Left renal pelvis (tissue), 4 donors: ENCODE measurements at places on chromosomes 1 and 21. TPM values are rescaled to one million over a fixed set of nuclear protein-coding genes. Genes with fewer than 3 reads are reported as not detected.

- DNase-seq = no peak
Measured at GRCh38 chr1:192689459-192689858, 53.5 kb downstream of the RGS13 start.

- no peak for DNase-seq
Measured at GRCh38 chr21:43771698-43772424, 4.2 kb downstream of the CSTB start.

DNA sequence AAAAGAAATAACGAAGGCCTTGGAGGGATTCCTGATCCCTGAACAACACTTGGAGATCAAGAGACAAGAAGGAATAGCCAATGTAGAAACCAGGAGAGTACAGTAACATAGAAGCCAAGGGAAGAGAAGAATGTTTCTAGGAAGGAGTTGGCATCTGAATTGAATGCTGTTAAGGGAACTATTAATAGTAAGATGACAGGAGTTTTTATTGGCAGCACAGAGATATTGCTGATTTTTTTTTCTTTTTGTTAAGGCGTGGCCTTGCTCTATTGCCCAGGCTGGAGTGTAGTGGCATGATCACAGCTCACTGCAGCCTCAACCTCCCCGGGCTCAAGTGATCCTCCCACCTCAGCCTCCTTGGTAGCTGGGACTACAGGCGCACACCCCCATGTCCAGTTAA is 9.6 kb upstream of the SFT2D2 start:
- DNase-seq = no peak

DNA sequence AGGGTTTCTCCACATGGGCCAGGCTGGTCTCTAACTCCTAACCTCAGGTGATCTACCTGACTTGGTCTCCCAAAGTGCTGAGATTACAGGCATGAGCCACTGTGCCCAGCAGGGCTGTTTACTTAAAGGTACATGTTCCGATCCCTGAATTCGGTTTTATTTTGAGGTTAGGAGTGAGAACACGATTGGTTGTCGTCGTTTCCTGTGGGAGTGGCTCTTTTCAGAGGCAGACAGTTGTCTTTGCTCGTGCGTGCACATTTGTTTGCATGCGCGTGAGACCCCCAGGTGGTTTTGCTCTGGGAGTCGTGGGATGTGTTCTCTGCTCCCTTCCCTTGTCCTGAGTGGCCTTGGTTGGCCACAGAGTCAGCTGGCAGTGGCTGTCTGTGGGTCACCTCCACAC is 60.2 kb downstream of the SKI start:
- DNase-seq = no peak

GRCh38 chr1:223622132-223622842 is 43.2 kb downstream of the CAPN8 start:
- DNase-seq = no peak

DNA sequence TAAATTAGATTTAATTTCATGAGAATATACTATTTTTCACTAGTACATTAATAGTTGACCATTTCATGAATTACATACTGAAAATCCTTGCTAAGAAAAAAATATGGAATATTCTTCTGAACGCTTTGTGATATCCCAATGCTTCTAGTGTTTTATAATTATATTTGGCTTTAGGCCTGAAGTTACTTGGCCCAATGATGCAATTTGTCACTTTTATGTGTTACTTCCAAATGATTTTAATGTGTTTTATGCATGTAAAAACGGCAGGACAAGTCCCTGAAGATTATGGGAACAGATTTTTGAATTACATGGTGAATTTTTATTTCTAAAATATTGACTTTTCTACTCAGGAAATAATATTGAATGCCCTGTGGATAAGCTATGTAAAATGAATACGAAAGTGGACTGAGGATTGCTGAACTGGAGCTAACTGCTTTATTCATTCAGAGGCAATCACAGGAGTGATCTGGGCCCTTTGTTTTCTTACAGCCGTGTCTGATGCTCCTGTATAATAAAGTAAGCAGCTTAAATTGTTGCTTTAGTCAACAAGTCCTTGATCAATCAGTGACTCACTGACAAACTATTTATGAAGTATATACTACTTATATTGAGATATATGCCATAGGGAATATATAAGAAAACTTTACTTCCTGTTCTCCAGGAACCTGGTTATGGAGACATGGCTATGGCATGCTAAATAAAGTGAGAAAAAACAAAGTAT is 543.0 kb upstream of the RGS18 start:
- DNase-seq = no peak

DNA sequence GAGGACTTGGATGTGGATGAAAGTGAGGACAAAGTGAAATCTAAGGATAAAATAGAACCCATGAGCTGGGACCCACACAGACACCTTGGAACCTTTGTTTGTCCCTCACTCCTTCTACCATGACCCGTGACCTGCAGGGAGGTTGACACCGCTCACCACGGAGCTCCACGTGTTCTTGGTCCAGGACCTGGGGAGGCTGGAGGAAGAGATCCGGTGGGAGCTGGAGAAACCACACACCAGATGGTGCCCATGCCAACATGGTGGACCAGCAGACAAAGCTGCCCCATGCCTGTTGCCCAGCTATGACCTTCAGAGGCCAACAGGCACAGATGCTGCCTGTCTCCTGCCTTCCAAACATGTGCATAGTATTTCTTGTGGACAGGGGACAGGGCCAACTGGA is 721.9 kb downstream of the PTPRU start:
- DNase-seq = no peak

GRCh38 chr1:33743221-33743998 is 120.5 kb upstream of the HMGB4 start:
- DNase-seq = no peak

DNA sequence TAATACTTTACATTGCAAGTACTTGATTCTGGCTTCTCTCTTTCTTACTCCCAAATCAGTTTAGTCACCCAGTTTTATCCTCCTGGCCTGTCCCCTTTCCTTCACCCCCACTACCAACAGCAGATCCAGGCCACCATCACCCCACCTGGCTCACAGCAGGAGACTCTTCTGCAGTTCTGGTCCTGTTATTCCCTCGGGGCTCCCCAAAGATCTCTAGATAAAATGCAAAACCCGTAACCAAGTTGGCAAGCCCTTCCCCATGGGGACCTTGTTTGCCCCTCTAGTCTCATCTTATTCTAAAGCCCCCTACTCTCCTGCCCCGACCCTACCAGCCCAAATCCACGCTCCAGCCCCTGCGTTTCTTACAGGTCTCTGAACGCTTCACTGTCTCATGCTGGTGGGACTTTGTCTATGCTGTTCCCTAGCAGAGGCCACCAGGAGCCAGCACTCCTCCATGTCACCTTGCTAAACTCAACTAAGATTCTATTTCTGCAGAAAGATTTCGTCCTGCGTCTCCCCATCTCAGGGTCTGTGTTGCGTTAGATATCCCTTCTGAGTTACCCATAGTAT is 4.0 kb downstream of the ABCG1 start:
- DNase-seq = no peak

- DNase-seq = no peak
Measured at GRCh38 chr1:203448521-203449061, 27.0 kb upstream of the PRELP start.

GRCh38 chr1:8096105-8097011 is 70.2 kb upstream of the ERRFI1 start:
- DNase-seq = no peak

DNA sequence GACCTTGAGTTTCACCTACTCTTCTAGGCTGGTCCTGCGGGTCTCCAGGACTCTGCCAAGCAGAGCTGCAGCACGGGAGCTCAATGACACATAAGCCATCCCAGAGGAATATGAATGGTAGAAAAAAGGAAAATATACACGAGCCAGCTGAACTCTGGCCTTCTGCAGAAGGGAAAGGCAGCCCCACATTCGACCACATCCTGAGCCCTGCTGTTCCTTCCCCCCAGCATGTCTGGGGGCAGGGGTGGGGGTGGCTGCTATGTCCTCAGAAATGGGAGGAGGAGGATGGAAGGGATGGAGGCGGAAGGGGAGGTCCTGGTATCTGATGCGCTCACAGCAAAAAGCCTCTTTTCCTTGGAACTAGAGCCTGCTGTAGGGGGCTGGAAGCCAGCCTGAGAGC is 12.1 kb upstream of the KDF1 start:
- no peak for DNase-seq

GRCh38 chr1:87201768-87202167 is 126.9 kb upstream of the LMO4 start:
- DNase-seq = no peak

DNA sequence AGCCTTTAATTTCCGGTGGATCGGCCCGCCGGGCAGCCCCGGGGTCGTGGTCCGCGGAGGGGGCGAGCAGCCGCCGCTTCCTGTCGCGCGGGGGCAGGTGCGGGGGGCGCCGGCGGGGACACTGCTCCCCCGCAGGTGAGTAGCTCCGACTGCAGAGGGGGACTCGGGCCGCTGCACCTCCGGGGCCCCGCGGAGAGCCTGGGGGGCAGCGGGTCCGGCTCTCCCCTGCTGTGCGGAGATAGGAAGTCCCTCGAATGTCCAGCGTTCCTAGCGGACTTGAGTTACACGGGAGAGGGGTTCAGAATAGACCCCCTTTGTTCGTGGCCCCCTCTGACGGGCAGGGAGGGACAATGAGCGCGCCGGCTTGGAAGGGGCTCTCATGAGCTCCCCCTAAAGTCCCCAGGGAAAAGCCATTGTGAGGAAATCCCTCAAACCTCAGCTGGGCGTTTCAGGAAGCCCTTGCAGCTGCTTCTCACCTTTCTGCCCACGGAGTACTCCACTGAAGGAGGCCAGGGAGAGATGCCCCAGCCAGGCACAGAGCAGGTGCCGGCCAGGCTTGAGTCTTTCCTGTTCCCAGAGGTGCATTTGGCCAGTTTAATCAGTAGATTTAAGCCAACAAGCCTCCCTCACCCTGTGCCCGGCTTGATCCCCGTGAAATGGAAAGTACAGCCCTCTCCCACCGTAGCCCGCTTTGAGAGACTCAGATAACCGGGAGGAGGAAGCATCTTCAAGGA is 925 bp downstream of the PDE9A start:
- no peak for DNase-seq

DNA sequence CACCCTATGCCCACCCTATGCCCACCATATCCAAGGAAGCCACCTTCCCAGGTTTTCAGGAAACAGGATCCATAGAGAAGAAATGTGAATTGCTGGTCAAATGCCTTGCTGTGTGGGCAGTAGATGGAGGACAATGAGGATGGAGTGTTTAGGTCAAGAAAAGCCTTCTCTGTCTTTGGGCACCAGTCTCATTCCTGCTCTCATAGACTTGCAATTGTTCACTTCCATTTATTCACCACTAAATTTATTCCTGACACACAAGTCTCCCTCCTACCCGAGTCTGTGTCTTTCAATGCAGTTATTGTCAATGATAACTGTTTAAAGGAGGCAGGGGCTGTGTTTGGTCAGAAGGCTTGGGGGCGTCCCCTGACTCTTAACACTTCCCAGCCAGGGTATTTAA is 48.0 kb upstream of the ITPKB start:
- no peak for DNase-seq

DNA sequence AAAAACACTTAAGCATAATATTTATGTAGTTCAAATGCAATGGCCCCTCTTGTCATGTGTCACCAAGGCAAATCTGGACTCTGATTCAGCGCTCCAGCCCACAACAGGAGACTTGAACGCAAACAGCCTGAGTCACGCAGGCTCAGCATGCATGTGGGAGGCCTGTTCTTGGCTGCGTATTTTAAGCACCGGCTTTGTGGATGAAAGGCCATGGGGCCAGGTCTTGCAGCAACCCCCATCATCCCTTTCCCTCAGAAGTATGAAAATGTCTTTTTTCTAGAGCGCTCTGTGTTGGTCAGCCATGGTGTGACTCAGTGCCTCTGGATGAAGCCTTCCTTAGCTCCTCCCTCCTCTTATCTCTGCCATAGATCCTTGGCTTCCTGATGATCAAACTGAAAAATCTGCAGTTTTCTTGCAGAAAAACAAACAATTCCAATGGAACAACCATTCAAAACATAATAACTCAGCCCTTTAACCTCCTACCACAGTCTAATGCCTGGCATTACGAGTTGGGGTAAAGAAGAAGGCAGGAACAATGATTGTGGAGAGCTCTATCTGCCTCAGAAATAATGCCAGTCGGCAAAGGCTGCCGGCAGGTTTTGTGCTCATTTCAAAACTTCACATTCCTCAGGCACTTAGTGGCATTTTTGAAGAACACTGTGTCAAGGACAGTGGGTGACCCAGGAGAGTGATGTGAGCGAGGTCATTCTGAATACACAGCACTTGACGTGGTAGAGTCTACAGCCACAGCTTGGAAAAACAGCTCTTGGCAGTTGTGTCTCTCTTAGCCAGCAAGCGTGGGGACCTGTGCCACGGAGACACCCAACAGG is 167.5 kb downstream of the CLIC6 start:
- no peak for DNase-seq

DNA sequence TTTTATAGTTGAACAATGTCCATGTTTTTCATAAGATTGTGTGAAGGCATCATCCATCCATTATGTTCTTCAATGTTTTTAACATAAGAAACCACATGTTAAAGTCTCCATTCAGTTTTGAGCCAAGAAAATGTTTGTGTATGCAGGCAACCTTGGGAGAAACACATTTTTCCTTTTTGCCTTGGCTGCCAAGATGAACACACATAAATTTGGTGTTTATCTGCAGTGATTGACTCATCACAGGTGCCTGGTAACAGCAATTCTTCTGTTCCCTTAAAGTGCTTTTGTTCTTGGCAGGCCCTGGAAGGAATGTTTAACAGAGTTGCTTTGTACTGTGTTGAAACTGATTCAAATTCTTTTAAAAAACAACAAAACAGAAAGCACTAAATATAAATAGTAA is 709.9 kb upstream of the ADGRL4 start:
- DNase-seq = no peak

GRCh38 chr21:19011451-19011850 is 607.9 kb upstream of the TMPRSS15 start:
- DNase-seq = no peak

GRCh38 chr1:9115351-9116205 is 13.3 kb downstream of the GPR157 start:
- DNase-seq = no peak

DNA sequence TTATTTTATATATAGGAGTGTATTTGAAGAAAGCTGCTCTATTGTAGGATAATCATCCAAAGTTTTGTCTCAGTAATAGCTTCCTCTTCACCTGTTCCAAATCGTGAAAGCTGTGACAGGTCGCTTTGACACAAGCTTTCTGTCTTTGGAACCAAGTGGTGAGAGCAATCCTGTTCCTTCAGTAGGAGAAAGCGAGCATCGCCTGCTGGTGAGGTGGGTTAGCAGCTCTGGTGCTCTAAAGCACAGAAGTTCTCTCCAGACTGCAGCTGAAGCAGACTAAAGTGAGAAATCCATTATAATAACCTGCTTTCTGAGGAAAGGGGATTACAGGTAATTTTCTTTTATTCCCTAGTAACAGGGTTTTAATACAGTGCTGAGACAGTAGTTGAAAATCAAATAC is 803.8 kb downstream of the ADGRL2 start:
- no peak for DNase-seq

The RSPH1 gene
- 11.8 TPM for polyA plus RNA-seq

The OR2T2 gene
- polyA plus RNA-seq = not detected

The SLC50A1 gene
- 39.6 TPM for polyA plus RNA-seq

The PRDX6 gene
- 332 TPM for polyA plus RNA-seq

The CNIH3 gene
- polyA plus RNA-seq = 9.6 TPM

The PLEKHA6 gene
- polyA plus RNA-seq = 46.6 TPM

The SEC16B gene
- polyA plus RNA-seq = 6.0 TPM

The PTPRC gene
- polyA plus RNA-seq = 5.6 TPM

The C4BPB gene
- 0.47 TPM for polyA plus RNA-seq

The DIO1 gene
- 0.50 TPM for polyA plus RNA-seq

The PAFAH2 gene
- 20.0 TPM for polyA plus RNA-seq

The CFHR2 gene
- polyA plus RNA-seq = not detected
